ENCODE measurements at places on chromosomes 16 and 17.

- DNase-seq: no peak
Observed at GRCh38 chr16:10123141-10123540, 59.1 kb downstream of the GRIN2A start.

DNA sequence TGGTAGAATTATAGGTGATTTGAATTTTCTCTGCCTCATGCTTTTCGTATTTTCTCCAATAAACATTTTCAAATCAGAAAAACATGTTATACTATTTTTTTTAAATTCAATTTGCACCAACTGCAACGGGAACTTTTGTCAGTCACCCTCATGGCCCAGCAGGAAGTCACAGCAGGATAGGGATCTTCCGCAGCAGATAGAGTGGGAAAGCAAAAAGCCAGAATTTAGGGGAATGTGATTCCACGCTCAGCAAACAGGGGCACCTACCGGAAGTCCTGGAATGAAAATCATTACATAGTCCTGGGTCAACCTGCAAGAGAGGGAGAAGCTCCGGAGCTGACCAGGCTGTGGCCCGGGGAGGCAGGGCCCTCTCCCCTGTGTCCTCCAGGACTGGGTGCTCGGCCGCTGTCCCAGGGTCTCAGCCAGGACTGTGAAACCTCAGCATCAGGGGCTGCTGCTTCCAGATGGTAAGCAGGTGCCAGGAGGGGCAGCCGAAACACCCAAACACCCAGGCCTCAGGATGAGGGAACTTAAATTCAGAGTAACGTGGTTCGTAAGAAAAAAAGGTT, 3.9 kb downstream of the SLC47A2 start:
- DNase-seq: no peak

DNA sequence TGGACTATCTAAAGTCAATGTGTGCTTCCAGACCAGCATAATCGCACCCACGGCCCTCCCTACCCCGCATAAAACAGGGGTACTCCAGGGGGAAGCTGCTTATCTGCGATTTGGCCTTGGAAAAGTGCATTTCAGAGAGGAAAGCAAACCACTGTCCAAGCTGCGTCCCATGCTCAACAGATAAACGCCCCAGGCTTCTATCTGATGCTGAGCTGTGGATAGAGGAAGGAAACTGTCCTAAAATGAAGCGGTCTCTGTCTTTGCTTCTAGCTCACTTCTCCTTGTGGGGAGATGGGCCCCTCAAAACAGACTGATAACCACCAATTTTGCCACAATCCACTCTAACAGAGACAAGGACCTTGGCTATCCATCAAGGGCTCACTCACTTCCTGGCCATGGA, 160.5 kb upstream of the TNRC6C start:
- no peak for DNase-seq

DNA sequence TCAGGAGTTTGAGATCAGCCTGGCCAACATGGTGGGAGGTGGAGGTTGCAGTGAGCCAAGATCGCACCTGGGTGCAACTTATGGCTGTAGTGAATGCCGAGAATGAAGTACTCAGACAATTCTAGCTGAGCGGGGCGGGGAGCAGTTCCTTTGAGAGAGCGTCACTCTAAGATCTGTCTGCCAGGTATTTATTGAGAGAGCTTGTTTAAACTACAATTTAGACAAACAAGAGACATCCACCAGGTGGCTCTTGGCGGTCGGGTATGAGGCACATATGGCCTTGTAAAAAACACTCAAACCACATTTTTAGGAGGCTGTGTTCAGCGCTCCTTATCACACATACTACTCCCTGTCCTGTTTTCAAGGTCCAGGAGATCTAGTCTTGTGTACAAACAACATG, 40.6 kb upstream of the CDH1 start:
- no peak for DNase-seq

- no peak for DNase-seq
Observed at GRCh38 chr17:49316889-49317675, 45.0 kb downstream of the ZNF652 start.

DNA sequence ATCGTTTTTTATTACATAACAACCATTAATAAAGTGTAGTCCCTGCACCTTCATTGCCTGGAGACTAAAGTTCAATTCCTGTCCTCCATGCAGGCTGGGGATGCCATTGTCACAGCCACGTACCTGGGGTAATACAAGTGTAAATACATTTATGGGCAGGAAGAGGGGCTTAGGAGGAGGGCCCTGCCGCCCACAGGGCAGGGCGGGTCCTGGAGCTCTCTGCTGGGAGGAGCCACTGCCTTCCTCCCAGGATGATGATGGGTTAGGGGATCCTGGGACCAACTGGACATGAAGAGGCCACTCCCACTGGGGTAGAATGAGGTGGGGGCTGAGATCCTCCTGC, 44.1 kb upstream of the SLC38A10 start:
- no peak for DNase-seq
